Stimulated activated CD4-positive, alpha-beta T cell treated with anti-CD3 and anti-CD28 coated beads, Interleukin-1b, Interleukin-23, amount 100 ng/mL, for 1 hour (primary cell): ENCODE measurements at places on chromosomes 12 and 14.

DNA sequence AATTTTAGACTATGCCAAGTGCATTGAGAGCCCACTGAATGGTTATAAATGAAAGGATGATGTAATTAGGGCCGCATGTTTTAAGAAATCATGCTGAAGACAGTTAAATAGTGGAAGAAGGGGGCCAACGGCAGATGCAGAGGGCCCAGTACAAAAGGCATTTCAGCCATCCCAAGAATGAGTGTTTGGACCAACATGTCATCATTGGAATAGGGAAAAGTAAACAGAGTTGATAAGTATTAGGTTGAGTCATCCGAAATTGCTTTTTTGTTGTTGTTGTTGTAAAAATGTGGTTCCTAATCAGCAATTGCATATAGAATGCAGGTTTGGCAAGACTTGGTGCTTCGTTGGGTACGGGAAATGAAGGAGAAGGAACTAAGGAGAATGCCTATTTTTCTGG lies 29.5 kb downstream of the BMP4 start:
- no peak for DNase-seq

DNA sequence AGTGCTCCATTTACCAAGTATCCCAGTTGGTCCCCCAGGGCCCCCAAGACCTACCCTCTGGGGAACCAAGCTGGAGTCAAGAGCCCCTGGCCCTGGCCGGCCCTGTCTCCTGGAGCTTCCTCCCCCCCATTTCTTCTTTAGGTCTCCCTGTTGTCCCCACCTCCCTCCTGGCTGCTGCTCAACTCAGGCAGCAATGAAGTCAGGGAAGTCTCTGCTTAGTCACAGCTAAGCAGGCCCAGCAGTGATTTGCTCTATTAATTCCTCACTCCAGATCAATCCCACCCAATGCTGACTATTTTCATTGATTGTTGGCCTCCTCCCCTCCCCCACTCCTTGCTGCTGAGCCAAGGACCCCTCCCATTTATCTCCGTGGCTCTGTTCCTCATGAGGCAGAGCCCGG lies 28.3 kb downstream of the VSX2 start:
- no peak for DNase-seq

GRCh38 chr14:47235619-47236018 lies 439.8 kb downstream of the MDGA2 start:
- DNase-seq = no peak

- no peak for DNase-seq
Measured at GRCh38 chr14:94663965-94664704, 51.9 kb downstream of the SERPINA3 start.

DNA sequence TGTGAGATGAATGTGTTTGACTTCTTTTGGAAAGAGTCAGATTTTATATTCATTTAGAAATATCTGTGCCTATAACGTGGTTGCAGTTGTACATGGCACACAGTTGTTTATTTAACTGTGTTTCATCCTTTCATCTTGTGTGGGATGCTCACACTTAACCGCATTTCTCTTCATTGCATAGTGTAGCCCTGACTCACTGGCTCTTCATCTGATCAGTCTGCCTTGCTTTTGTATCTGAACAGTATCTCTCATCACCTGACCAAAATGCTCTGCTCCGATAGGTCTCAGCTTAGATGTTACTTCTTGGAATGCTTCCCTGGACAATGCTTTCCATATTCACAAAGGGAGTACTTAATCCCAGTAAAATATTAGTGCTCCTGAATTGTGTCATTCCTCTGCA lies 83.4 kb downstream of the PDE3A start:
- no peak for DNase-seq

GRCh38 chr14:53113989-53114388 lies 39.1 kb downstream of the DDHD1 start:
- DNase-seq = no peak

DNA sequence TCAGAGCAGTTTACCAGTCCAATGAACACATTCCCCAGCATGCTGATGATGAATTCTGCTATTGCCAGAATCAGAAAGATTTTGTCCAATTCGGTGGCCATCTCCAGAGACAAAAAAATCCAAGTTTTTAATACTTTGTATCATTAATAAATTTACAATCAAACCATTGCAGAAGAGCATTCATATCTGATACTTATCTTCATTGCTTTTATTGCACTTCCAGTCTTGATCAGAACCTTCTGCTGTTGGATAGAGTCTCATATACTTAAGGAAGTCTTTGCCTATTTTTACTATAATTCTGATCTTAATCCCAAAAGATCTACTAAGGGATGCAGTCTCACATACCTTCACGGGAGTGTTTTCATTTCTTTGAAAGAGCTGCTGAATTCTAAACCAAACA lies at the start of gene TAS2R42:
TAS2R42 (minus strand) TSS at position 101 of the 400 bp plus-strand sequence; CDS start at position 101, 0 bp downstream.
- DNase-seq = no peak

DNA sequence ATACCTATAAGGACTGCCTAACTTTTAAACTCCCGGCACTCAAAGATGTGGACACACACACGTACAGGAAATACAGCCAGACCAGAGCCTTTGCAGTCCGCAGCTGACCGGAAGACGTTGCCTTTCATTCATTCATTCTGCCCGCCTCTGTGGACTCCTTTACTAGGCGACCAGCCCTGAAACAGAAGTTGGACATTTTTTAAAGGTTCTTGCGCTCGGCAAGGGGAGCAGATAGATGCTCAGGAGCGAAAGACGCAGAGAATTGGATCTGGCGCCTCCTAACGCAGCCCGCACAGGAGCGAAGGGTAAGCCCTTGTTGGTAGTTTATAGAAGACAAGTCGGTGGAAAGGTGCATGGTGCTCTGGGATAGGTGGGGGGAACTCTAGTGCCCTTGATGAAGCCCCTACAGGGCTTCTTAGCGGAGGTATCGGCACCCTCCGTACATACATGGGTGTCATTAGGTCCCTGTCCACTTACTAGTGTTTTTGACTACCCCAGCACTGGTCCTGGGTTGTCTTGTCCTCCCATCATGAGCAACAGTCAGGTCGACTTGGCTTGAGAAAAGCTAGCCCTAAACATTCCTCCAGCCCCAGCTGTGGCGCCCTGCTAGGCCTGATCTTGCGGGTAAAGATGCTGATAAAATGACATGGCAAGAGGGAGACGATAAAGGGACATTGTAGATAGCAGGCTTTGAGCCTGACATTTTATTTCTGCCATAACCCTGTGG lies at the start of gene KDM2B:
KDM2B (minus strand) TSS at position 65 of the 727 bp plus-strand sequence. CDS start 112 bp downstream, outside the sequence.
- DNase-seq = no peak

- no peak for DNase-seq
Measured at GRCh38 chr14:54735424-54735823, 167.2 kb downstream of the GCH1 start.

DNA sequence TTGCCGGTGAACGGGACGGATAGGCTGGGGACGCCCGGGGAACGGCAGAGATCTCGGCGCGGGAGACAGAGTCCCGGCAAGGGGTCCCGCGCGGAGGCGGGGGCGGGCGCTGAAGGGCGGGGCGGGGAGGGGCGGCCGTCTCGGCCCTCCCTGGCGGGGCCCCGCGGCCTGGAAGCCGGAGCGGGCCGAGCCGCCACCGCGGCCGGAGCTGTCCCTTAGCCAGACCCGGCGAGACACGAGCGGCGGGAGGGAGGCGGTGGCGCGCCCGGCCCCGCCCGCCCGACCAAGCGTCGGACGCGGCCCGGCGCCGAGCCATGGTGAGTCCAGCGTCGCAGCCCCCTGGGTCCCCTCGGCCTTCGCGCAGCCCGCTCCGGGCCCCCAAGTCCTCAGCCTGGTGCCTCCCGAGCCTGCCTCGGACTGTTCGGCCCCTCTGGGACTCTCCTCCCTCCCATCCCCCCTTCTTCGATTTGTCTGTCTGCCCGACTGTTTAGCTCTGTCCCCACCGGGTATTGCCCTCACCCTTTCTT lies at the start of gene ARHGEF40:
ARHGEF40 (plus strand) TSS at position 222 of the 527 bp plus-strand sequence; CDS start at position 315, 93 bp downstream.
- no peak for DNase-seq

GRCh38 chr14:63673886-63674497 lies 32.3 kb upstream of the WDR89 start:
- no peak for DNase-seq

- no peak for DNase-seq
Measured at GRCh38 chr12:65707051-65707450, 117.2 kb upstream of the HMGA2 start.

DNA sequence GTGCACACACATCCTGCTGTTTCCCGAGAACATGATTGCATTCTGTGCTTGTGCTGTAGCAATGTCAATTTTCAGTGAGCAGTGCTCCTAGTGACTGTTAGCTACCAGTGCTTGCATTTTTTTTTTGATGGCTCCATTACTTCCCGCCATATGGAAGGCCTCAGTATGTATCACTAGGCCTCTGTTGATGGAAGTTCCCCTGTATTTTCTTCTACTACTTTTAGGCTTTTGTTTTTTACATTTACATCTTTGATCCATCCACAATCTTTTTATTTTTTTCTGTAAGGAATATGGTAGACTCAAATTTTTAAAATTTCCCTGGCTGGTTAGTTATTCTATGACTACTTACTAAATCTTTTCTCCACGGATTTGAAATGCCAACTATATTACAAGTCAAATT lies 49.1 kb downstream of the ZNF664 start:
- no peak for DNase-seq

DNA sequence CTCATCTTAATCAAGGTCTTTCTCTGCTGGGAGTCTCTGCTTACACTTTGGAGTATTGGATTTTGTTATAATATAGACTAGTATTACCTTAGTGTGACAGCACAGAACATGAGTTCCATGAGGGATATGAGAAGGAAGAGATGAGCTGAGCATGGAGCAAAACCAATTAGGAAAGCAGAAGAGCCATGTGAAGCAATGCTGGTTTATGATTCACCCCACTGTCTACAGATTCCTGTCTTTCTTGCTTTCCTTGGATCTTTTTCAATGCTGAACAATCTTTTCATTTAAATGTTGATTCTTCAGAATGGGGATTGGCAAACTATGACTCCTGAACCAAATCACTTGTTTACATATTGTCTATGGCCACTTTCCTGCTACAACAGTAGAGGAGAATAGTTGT lies 70.4 kb upstream of the KITLG start:
- no peak for DNase-seq

- DNase-seq = no peak
Measured at GRCh38 chr14:79585845-79586244, 625.5 kb downstream of the DIO2 start.

- DNase-seq = no peak
Measured at GRCh38 chr12:31362115-31362758, 36.3 kb upstream of the SINHCAF start.

GRCh38 chr14:24817212-24818057 lies 183.4 kb upstream of the GZMB start:
- no peak for DNase-seq

DNA sequence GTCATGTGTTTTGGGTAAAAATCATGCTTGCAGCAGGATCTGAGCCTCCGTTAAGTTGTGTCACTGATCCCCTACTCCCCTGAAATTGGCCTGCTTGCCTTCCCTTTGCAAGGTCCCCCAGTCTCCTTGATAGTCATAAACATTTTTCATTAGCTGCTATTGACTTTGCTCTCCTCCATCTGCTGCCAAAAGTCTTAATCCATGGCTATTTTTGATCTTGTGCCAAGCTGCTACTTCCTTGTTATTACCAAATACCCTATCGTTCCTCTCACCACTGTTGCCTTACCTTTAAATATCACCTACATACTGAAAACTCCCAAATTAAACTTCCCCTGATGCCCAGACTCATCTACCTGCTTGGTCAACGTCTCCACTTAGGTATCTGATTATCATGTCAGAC lies 148.3 kb downstream of the PHLDA1 start:
- no peak for DNase-seq

DNA sequence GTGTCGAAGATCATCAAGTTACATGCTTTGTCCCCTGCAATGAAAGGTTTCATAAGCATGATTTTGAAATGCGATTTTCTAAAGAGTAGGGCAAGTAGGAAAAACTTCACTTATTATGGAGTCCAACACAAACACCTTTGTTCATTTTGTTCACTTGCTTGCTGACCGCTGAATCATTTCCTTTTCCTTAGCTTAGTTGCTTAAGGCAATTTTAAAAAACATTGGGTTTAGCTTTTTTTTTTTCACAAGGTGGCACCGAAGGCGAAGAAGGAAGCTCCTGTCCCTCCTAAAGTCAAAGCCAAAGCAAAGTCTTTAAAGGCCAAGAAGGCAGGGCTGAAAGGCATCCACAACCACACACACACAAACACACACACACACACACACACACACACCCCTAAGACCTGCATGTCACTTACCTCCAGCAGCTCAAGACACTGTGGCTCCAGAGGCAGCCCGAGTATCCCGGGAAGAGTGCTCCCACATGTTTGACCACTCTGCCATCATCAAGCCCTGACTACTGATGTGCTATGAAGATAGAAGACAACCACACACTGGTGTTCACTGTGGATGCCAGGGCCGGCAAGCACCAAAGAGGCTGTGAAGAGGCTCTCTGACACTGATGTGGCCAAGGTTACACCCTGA lies 11.4 kb downstream of the MANSC1 start:
- DNase-seq = no peak

DNA sequence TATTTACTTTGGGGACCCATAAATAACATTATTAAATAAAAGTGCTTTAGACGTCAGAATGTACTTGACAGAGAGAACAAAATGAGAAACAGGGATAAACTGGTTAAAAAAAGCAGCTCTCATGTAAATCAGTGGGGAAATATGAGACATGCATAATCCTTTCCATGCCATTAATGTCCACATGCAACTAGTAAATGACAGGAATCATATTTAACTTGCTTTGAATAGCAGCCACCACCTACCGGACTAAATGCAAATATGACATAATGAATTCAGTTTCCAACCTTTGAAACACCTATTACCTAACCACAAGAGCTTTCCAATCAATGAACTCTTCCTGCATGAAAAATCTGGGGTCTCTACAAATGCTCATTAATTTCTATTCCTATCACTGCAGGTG lies 19.6 kb downstream of the FGD6 start:
- no peak for DNase-seq

DNA sequence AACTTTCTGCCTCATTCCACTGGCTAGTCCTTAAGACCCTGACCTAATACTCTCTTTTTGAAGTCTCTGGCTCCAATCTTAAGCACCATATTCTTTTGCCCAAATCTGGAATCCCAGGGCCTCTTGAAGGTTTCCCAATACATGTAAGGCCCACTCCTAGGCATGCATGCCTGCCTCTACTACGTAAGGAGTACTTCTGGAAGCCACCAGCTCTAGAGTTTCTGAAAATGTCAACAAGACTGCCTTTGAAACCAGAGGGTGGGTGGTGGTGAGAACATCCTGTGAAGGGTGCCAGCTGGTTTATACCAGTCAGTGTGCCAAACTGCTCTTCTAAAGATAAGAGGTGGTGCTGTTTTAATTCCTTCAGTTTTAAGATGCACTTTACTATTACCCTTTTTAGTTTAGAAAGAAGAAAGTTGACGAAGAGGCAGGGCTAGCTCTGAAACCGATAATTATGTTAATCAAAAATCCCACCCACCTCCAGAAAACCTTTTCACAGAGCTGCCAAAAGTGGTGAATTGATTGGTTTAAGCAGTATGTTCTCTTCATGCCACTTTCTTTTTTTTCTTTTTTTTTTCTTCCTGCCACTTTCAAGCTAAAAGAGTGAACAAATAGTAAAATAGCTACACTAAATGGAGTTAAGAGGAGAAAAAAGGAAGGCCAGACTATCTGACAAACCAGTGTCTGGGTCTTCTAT lies 8.7 kb upstream of the WDR89 start:
- no peak for DNase-seq

- no peak for DNase-seq
Measured at GRCh38 chr12:126952096-126953007, 1314.6 kb upstream of the TMEM132C start.

GRCh38 chr14:65599375-65599774 lies 186.8 kb downstream of the FUT8 start:
- DNase-seq = no peak
